Endothelial cell (in vitro differentiated cells): ENCODE measurements at places on chromosomes 3 and 15.

GRCh38 chr3:101069901-101070798, 76.9 kb upstream of the ABI3BP start:
- DNase-seq: peak; percentile 65

GRCh38 chr3:12393894-12394293, 90.4 kb upstream of the TSEN2 start:
- no peak for DNase-seq

DNA sequence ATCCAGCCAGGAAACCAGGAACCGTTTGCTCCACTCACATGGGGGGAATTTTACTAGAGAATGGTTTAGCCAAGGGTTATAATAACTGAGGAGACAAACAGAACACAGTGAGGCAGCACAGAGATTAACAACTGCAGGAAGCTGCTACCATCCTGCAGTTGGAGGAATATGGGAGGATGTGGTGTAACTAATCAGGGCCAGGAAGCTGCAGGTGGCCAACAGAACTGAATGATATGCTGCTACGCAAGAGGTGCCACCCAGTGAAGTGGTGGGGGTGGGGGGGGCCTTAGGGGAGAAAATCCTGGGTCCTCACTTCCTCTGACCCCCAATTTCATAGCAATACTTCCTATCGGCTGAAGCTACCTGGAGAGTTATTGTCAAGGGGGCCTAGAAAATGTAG, 306.4 kb upstream of the STT3B start:
- DNase-seq: no peak

- DNase-seq: no peak
Measured at GRCh38 chr15:62430552-62430951, 265.5 kb upstream of the C2CD4B start.

GRCh38 chr3:15458212-15458780, 30.9 kb downstream of the EAF1 start:
- DNase-seq: no peak

DNA sequence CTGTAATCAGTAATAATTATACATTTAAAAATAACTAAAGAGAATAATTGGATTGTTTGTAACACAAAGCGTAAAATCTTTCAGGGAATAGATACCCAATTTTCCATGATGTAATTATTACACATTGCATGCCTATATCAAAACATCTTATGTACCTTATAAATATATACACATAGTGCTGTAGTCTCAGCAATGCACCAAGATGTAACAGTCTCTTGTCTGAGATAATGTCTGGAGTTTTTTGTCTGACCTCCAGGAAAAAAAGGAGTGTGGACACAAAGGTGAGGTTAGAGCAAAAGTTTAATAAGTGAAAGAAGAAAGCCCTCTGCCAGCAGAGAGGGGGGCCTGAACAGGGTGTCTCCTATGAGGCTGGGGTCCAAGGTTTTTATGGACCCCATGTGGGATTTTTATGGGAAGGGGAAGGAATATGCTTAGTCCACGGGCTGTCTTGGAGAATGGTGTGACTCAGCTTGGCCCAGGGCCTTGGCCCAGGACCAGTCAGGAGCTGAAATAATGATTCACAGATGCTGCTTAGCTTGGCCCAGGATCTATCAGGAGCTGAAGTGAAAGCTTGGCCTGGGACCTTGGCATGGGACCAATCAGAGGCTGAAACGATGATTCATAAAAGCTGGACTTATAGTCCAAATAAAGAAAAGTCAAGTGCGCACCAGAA, 545.0 kb downstream of the ZPLD1 start:
- no peak for DNase-seq

DNA sequence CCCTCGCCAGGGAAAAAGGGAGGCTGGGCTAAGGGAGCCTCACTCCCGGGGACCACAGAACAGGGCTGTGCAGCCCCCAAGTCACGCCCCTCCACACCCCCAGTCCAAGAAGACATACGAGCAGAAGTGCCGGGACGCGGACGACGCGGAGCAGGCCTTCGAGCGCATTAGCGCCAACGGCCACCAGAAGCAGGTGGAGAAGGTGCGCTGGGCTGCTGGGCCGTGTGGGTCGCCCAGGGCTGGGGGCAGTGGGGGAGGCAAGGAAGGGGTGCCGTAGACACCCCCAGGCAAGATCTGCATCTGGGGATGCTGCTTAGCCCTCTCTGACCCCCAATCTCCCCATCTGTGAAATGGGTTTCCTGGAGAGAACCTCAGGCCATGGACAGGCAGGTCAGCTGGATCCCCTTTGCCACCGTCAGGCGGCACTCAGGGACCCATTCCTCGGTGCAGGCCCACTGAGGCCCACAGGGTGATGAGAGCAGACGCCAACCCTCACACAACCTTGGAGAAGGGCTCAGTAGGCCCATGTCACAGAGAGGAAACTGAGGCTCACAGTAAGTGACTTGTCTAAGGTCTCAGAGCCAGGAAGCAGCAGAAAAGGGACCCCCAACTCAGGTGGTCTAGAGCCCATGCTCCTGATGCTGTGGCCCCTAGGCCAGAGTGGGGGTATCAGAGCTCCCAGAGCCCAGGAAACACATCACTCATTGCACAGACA, 33.7 kb downstream of the PSTPIP1 start:
- DNase-seq: peak; percentile 2

DNA sequence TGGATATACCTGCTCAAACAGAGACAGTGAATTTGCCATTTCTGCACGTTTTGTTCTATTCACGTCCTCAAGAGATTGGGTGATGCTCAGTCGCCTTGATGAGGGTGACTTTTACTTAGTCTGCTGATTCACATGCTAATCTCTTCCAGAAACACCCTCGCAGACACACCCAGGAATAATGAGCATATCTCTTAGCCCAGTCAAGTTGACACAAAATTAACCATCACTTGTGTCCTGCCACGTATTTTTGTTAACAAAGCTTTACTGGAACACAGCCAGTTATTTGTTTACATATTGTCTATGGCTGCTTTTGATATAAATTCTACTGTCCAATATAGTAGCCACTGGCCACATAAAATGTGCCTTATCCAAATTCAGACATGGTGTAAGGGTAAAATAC, 218.3 kb downstream of the FHIT start:
- DNase-seq: no peak

DNA sequence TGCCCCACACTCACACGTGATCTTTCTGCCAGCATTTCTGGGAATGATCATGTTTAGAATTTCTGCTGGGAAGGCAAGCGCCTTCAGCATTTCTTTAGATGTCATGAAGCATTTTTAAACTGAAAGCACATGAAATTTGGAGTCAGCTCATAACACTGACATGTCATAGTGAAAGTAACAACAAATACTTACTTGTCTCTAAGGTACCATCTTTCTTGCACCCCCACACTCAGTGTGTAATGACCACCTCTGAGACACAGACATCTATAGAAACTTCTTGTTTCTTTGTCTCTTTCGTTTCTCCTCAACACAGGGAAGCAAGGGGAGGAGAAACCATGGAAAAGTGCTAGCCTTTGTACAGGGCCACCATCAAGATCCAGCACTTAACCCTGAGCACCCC, 171.7 kb downstream of the RORA start:
- DNase-seq: no peak
